ENCODE measurements at places on chromosomes 4 and X. TPM values are rescaled to one million over a fixed set of nuclear protein-coding genes. Genes with fewer than 3 reads are reported as not detected.

- DNase-seq, result no peak
- H3K36me3 ChIP-seq, result peaks cover 10% of the 10 kb centered on the region
- H3K27ac ChIP-seq, result no peak overlapping the region
- no peaks in the 10 kb centered on the region for H3K4me1 ChIP-seq
- no peaks in the 10 kb centered on the region for H3K27me3 ChIP-seq
- H3K4me3 ChIP-seq, result no peak overlapping the region
These were observed 116.1 kb upstream of the PLAC1 start for GRCh38 chrX:134774190-134775048.

DNA sequence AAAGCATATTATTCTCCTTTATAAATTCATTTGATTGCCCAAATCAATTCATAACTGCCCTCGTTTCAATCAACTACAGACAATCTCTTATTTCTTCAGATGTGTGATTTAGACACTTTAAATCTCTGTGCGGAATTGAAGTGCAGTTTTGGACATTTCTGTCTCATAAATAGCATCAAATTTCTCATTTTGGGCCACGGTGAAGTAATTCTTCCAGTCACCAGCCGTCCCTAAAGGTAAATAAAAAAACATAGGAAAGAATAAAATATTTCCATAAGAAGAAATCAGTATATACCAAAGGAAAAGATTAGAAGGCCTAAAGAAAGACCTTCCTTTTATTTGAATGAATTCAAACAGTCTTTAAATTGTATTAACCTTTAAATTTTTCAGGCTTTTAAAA lies 33.4 kb downstream of the SULT1B1 start:
- no peaks in the 10 kb centered on the region for H3K36me3 ChIP-seq
- no peak overlapping the region for H3K27ac ChIP-seq
- no peak for DNase-seq
- no peak overlapping the region for H3K4me3 ChIP-seq
- H3K4me1 ChIP-seq, result no peaks in the 10 kb centered on the region

GRCh38 chr4:3823496-3824341 lies 57.5 kb downstream of the ADRA2C start:
- no peaks in the 10 kb centered on the region for H3K36me3 ChIP-seq
- no peaks in the 10 kb centered on the region for H3K27me3 ChIP-seq
- no peak for DNase-seq
- no peak overlapping the region for H3K4me3 ChIP-seq

- H3K4me3 ChIP-seq, result no peak overlapping the region
- peaks cover 27% of the 10 kb centered on the region for H3K36me3 ChIP-seq
- DNase-seq, result peak; percentile 76
- H3K4me1 ChIP-seq, result peaks cover 38% of the 10 kb centered on the region
- no peaks in the 10 kb centered on the region for H3K27me3 ChIP-seq
These were observed 57.4 kb downstream of the TSC22D3 start for GRCh38 chrX:107718156-107718621.

The GPAT3 gene
- 8.8 TPM for total RNA-seq
